ENCODE measurements at places on chromosomes 7 and 10.

- no peak for DNase-seq
Observed at GRCh38 chr10:71964743-71965515, 734 bp downstream of the CHST3 start.

DNA sequence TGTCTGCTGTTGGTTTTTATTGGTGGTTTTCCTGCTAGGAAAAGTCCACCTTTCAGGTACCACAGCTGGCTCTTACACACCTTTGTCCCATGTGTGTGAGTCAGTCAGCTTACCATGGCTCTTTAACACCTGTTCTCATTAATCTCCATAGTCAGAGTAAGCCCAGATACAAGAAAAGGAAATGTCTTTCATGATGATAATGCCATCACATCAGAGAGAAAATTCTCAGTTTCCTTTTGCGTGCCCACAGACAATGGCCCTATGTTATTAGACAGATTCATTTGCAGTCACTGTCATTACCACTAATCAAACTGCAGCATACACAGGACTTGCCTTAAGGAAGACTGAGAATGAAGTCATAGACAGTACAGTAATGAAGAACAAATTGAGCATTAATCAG is 1583.6 kb upstream of the LRRTM3 start:
- no peak for DNase-seq

DNA sequence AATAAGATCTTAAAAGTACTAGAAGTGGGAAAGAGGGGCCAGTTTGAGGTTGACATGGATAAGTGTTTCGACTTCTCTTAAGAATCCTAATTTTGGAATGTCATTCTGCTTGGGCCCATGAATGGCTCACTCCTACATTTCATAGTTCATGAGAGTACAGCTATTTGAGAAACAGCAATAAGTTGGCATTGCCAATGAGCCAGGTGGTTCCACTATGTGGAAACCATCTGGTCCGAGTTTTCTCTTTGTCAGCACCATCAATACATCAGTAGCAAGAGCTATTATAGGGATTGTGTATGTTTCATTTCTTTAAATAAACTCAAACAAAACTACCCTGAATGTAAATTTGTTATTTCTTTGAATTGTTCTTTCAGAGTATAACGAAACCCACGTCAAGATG is 78.1 kb upstream of the NEBL start:
- no peak for DNase-seq

DNA sequence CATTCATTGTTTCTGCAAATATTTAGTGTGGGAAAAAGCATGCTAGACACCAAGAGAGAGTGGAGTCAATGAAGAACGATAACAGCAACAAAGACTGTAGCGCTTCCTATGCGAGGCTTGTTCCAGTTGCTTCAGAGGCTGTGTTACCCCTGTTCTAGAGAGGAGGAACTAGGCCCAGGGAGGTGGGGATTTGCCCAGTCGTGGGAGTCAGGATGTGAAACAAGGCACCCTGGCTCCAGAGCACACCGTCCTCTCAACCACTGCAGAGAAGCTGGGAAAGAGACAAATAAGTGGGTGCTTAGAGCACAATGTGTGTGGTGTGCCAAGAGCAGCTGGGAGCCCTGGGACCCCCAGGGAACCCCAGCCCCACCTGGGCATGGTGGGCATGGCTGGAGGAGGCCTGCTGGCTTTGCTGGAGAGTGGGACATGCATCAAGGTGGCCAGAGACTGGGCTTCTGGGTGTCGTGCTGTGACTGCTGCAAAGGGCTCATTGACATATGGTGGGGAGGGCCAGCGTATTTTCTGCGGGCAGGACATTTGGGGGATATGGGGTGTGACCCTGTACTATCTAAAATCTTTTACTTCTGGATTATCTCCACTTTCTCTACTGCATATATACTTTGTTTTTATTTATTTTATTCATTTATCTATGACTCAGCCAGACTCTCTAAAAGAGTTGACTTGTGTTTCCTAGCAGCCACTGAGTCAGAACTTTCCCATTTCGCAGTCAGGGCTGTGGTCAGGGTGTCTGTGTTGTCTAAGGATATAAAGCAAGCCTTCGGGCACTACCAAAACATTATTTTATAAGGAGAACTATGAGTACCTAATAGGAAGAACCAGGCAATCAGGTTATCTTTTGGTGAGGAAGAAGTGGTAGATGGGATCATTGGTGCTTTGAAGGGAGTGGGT is 95.4 kb downstream of the TCF7L2 start:
- no peak for DNase-seq

DNA sequence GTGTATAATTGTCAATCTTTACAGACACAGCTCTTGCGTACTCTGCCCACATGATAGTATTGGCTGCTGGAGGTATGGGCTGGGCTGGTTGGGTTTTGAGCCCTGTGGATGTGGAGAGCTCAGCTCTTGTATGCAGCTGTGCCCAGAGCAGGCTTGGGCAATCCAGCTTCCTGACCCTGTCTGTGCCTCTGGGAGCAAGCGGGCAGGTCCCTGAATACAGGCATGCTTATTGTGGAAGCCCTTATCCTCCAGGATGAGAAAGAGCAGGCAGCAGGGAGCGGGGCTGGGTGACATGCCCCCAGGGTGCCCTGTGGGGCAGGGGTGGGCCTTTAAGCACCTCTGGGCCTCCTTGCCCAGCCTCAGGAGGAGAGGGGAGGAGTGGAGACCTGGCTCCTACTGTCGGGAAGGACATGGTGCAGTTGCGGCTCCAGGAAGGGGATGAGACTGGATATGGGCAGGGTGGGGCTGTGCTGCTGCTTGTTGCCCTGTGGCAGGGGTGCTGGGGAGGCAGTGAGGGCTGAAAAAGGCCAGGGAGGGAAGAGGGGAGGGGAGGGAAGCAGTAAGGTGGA is 32.7 kb upstream of the SH2D4B start:
- DNase-seq, result no peak

DNA sequence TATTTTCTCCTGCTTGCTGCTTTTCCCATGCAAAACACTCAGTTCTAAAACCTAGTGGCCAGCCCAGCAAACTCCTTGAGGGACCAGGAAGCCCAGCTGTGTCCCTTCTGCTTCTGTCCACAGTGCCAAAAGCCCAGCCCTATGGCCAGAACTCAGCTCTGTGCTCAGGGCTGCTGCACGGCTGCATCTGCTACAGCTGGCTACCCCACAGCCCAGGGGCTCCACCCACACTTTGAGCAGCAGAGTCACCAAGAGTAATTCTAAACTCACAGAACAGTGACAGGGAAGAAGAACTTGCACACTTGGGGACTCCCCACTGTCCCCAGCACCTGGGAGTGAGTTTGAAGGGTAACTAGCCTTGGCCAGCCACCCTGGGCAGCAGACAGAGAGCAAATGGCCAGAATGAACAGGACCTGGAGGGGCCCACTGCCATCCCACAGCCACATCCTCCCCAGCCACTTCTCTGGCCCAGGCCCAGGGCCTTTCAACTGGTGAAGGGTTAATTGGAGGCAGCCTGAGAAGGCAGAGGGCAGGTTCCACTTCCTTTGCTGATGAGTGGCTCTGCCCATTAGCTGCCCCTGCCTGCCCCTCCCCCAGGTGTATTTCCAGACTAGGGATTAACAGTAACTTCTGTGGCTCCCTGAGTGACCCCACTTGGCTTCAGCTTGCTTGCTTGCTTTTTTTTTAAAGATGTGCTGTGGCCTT is 28.1 kb upstream of the TRIM8 start:
- DNase-seq, result no peak

DNA sequence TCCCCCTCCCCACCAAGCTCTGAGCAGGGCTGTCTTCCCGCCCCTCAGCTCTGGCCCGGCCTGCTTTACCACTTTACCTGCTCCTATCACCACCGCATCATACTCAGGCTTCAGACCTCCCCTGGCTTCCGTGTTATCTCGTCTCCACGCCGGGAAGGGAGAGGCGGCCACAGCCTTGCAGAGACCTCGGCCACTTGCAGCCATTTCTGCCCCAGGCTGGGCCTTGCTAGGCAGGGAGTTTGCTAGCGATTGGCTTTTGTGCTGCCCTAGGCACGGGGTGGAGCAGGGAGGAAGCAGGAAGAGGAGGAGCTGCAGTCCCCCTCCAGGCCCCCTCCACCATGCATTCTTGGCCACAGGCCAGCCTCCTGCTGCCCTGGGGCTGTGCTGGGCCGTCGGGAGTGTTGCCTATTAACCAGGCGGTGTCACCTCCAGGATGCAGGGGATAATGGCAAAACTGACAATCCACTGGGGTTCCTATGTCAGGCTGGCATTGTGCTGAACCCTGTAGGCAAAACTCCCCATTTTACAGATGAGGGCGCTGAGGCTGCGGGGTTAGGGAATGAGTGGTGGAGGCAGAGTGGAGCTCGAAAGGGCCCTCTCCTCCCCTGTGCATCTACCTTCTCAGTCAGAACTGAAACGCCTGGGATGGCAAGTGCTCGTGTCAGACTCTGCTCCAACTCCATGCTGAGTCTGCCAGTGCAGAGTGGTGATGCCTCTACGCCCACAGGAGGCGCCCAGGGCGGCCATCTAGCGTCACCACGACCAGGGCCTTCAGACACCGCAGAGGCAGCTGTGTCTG is at the start of gene PYROXD2:
Gene PYROXD2, minus strand, starts transcription at position 251 of the 799 bp plus-strand sequence. Its CDS starts 47 bp downstream, at position 204.
- peak; percentile 55 for DNase-seq

DNA sequence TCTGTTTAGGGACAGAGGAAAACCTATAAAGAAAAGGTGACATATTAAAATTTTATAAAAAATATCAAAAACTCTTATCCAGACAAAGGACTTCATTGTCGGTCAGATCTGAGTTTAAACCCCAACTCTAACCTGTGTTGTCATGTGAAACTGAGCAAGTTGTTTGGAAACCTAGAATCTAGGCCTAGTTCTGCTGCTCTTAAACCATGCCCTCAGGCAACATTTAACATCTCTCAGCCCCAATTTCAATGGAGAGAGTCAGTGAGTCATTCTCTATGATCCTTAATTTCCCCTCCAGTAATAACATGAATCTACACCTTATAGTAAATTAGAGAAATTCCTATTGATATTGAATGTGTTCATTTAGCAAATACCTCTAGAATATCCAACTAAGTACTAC is 192.3 kb downstream of the IMMP2L start:
- no peak for DNase-seq

GRCh38 chr7:156966387-156966786 is 16.9 kb downstream of the NOM1 start:
- no peak for DNase-seq

GRCh38 chr10:78214955-78215354 is 181.3 kb downstream of the RPS24 start:
- no peak for DNase-seq

All from T-cell (primary cell).